ENCODE measurements at places on chromosomes 2 and 18.

- no peak for DNase-seq
Measured at GRCh38 chr18:23453680-23454058, 582 bp downstream of the RIOK3 start.

GRCh38 chr2:160105366-160105765, 43.0 kb upstream of the PLA2R1 start:
- no peak for DNase-seq

- no peak for DNase-seq
Measured at GRCh38 chr2:235199128-235199527, 247.3 kb downstream of the SH3BP4 start.

DNA sequence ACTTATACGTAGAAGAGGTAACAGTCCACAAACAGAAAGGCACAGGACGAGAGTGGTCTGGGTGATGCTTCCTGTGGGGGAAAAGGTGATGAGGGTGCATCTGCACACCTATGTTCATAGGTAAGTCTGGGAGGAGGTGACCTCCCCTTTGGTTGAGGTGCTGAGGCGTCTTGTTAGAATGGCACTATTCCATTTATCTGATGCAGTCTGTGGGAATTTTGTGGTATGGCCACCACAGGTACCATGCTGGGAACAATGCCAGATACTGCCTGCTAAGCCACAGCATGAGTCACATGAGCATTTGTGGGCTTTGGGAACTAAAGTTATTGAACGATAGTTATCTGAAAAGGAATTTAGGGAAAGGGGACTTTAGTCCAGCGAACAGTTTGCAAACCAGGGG, 27.9 kb downstream of the IL37 start:
- DNase-seq, result no peak

Data from brain pericyte (primary cell).